Naive B cell (primary cell): ENCODE measurements at places on chromosomes 7 and 10.
A peak's percentile ranks its signal among the peaks of the same experiment; 100 is the strongest.

DNA sequence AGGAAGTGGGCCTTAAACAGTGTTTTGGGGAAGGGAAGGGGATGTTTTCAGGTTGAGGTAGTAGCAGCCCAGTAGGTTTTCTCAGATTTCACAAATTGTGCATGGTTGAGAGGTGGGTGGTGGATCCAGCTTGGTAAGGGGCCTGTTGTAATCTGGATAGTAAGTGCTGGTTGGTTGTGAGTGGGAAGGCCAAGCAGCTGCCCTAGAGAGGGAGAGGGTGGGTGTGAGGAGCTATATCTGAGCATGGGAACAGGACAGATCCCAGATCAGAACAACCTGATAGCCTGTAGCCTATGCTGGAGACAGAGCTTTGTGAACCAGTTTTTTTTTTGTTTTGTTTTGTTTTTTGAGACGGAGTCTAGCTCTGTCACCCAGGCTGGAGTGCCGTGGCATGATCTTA lies 53.9 kb upstream of the ZMIZ2 start:
- peak overlapping the region; percentile 82 for H3K27ac ChIP-seq
- peaks cover 24% of the 10 kb centered on the region for H3K36me3 ChIP-seq
- H3K4me1 ChIP-seq = no peaks in the 10 kb centered on the region
- no peaks in the 10 kb centered on the region for H3K27me3 ChIP-seq
- no peak overlapping the region for H3K4me3 ChIP-seq

DNA sequence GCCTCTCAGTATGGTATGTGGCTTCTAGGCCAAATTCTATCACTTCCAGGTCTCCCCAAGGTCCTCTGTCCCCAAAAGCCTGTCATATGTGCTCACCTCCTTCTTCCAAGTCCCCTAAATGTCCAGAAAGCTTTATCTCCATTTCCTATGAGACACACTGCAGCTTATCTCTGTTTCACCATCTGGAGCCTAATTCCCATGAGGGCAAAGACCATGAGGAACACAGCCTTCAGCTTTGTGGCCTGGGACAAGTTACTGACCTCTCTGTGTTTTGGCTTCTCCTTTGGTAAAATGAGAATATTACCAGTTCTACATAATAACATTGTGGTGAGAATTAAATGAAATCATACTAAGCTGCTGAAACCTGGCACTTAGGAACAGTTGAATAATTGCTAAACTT lies 19.2 kb downstream of the ST8SIA6 start:
- H3K27ac ChIP-seq = no peak overlapping the region
- peaks cover 15% of the 10 kb centered on the region for H3K4me1 ChIP-seq
- H3K4me3 ChIP-seq = no peak overlapping the region
- peaks cover 41% of the 10 kb centered on the region for H3K27me3 ChIP-seq
- DNase-seq = no peak
- peaks cover 9% of the 10 kb centered on the region for H3K36me3 ChIP-seq

GRCh38 chr7:70785427-70785826 lies 346.5 kb upstream of the GALNT17 start:
- DNase-seq = no peak
- no peak overlapping the region for H3K4me3 ChIP-seq
- H3K4me1 ChIP-seq = no peaks in the 10 kb centered on the region
- peaks cover 59% of the 10 kb centered on the region for H3K36me3 ChIP-seq
- H3K27me3 ChIP-seq = no peaks in the 10 kb centered on the region

DNA sequence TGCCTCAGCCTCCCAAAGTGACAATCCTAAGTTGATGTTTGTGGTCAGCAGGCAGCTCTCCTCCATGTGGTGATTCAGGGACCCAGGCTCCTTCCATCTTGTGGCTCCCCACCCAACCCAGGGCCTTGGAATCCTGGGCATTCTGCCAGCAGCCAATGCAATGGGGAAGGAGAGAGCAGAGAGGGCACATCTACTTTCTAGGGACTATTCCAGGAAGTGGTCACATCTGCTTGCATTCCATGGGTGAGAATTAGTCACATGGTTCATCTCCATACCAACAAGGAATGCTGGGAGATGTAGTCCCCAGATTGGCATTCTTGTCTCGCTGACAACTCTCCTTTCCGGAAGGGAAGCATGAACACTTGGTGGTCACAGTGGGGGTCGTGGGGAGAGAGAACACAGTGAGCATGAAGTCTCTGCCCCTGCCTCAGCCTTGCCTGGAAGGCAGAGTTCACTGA lies 9.9 kb upstream of the SRRM3 start:
- no peaks in the 10 kb centered on the region for H3K36me3 ChIP-seq
- H3K27me3 ChIP-seq = peaks cover 18% of the 10 kb centered on the region
- no peak for DNase-seq
- no peak overlapping the region for H3K4me3 ChIP-seq
- no peaks in the 10 kb centered on the region for H3K4me1 ChIP-seq

GRCh38 chr7:46201961-46202360 lies 280.9 kb upstream of the IGFBP3 start:
- DNase-seq = no peak
- H3K27me3 ChIP-seq = peaks cover 4% of the 10 kb centered on the region
- no peak overlapping the region for H3K4me3 ChIP-seq
- H3K4me1 ChIP-seq = no peaks in the 10 kb centered on the region

GRCh38 chr7:21550821-21551531 lies 8.1 kb downstream of the DNAH11 start:
- H3K4me1 ChIP-seq = no peaks in the 10 kb centered on the region
- no peak for DNase-seq
- H3K4me3 ChIP-seq = no peak overlapping the region
- H3K27ac ChIP-seq = no peak overlapping the region

GRCh38 chr7:131039355-131039762 lies 288.3 kb upstream of the MKLN1 start:
- peaks cover 53% of the 10 kb centered on the region for H3K4me1 ChIP-seq
- H3K4me3 ChIP-seq = no peak overlapping the region
- H3K27me3 ChIP-seq = no peaks in the 10 kb centered on the region
- peak overlapping the region; percentile 83 for H3K27ac ChIP-seq
- no peak for DNase-seq

DNA sequence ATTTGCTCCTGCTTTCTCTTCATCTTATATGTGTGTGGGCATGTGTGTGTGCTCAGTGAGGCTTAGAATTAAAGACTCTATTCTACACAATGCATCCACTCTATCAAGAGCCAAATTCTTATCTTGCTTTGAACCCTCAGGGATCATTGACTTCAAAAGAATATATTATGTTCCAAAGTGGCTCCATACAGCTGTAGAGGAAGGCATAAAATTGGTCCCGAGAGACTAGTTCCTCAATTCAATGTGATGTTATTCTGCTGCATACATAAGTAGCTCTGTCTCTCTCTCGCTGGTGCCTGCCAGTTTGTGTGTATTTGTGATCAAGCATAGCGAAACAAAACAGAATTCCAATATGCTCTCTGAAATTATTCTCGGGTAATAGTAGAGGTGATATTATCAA lies 997.9 kb upstream of the POT1 start:
- H3K27me3 ChIP-seq = no peaks in the 10 kb centered on the region
- H3K4me1 ChIP-seq = no peaks in the 10 kb centered on the region
- no peak for DNase-seq
- no peak overlapping the region for H3K27ac ChIP-seq

DNA sequence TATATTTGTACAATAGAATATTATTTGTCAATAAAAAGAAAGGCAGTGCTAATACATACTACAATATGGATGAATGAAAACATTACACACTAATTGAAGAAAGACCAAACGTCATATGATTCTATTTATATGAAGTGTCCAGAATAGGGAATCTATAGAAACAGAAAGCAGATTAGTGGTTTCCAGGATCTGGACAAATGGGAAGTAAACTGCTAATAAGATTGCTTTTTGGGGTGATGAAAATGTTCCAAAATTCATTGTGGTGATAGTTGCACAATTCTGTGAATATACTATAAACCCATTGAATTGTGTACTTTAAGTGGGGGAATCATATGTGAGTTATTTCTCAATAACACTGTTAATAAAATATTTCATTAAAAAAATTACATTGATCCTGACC lies 78.2 kb upstream of the IFRD1 start:
- DNase-seq = no peak
- no peak overlapping the region for H3K4me3 ChIP-seq
- H3K36me3 ChIP-seq = no peaks in the 10 kb centered on the region
- H3K27ac ChIP-seq = no peak overlapping the region
- no peaks in the 10 kb centered on the region for H3K4me1 ChIP-seq
- peaks cover 5% of the 10 kb centered on the region for H3K27me3 ChIP-seq

GRCh38 chr7:24725554-24726241 lies 31.6 kb downstream of the GSDME start:
- H3K27me3 ChIP-seq = peaks cover 31% of the 10 kb centered on the region
- peak overlapping the region; percentile 92 for H3K27ac ChIP-seq
- H3K4me3 ChIP-seq = no peak overlapping the region
- H3K36me3 ChIP-seq = no peaks in the 10 kb centered on the region

DNA sequence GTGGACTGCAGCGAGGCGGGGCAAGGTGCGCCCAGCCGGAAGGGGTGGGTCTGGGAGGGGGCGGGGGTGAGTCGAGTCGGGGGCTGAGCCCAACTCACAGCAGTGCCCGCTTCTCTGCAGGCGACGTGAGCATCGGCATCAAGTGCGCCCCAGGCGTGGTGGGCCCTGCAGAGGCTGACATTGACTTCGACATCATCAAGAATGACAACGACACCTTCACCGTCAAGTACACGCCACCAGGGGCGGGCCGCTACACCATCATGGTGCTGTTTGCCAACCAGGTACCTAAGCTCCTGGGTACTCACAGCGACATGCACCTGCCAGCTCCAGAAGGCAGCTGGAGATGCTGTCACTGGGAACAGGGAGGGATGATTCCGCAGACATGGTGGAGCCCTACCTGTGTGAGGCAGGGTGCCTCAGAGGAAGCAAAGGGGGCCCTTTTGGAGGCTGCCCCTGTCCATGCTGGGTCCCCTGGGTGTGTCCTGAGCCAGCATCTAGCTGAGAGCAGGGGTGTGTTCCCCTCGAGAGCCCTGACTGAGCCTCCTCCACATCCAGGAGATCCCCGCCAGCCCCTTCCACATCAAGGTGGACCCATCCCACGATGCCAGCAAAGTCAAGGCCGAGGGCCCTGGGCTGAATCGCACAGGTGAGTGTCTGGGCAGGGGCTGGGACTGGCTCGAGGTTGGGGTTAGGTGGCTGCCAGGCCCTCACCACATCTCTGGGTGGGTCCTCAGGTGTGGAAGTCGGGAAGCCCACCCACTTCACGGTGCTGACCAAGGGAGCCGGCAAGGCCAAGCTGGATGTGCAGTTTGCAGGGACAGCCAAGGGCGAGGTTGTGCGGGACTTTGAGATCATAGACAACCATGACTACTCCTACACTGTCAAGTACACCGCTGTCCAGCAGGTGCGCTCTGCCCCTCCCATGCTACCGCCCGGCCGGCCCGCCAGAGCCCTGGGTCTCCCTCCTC lies 12.8 kb downstream of the FLNC start:
- H3K36me3 ChIP-seq = no peaks in the 10 kb centered on the region
- no peaks in the 10 kb centered on the region for H3K4me1 ChIP-seq
- H3K27me3 ChIP-seq = no peaks in the 10 kb centered on the region
- no peak overlapping the region for H3K4me3 ChIP-seq

- DNase-seq = no peak
- no peak overlapping the region for H3K27ac ChIP-seq
- no peaks in the 10 kb centered on the region for H3K4me1 ChIP-seq
Measured at GRCh38 chr10:47366181-47366631, 17.9 kb downstream of the ZNF488 start.

- H3K4me1 ChIP-seq = peaks cover 25% of the 10 kb centered on the region
- no peaks in the 10 kb centered on the region for H3K36me3 ChIP-seq
- H3K27me3 ChIP-seq = no peaks in the 10 kb centered on the region
- no peak for DNase-seq
Measured at GRCh38 chr7:133053321-133053891, 28.5 kb downstream of the CHCHD3 start.

GRCh38 chr7:54544527-54545240 lies 2.5 kb downstream of the VSTM2A start:
- no peak overlapping the region for H3K27ac ChIP-seq
- H3K4me3 ChIP-seq = no peak overlapping the region

- no peaks in the 10 kb centered on the region for H3K4me1 ChIP-seq
- peaks cover 12% of the 10 kb centered on the region for H3K27me3 ChIP-seq
- no peak for DNase-seq
- H3K36me3 ChIP-seq = no peaks in the 10 kb centered on the region
Measured at GRCh38 chr7:3436746-3437145, 135.7 kb downstream of the SDK1 start.

- DNase-seq = no peak
- no peaks in the 10 kb centered on the region for H3K36me3 ChIP-seq
- no peak overlapping the region for H3K4me3 ChIP-seq
- H3K4me1 ChIP-seq = no peaks in the 10 kb centered on the region
Measured at GRCh38 chr10:122188706-122189105, 82.4 kb upstream of the BTBD16 start.

- peaks cover 16% of the 10 kb centered on the region for H3K4me1 ChIP-seq
- DNase-seq = no peak
- H3K27ac ChIP-seq = no peak overlapping the region
- H3K36me3 ChIP-seq = no peaks in the 10 kb centered on the region
- no peaks in the 10 kb centered on the region for H3K27me3 ChIP-seq
Measured at GRCh38 chr10:119754085-119754484, 28.2 kb downstream of the INPP5F start.

- no peaks in the 10 kb centered on the region for H3K27me3 ChIP-seq
- DNase-seq = no peak
- peaks cover 15% of the 10 kb centered on the region for H3K36me3 ChIP-seq
- no peak overlapping the region for H3K4me3 ChIP-seq
- H3K27ac ChIP-seq = no peak overlapping the region
Measured at GRCh38 chr7:5646846-5647245, 134.6 kb downstream of the RNF216 start.

DNA sequence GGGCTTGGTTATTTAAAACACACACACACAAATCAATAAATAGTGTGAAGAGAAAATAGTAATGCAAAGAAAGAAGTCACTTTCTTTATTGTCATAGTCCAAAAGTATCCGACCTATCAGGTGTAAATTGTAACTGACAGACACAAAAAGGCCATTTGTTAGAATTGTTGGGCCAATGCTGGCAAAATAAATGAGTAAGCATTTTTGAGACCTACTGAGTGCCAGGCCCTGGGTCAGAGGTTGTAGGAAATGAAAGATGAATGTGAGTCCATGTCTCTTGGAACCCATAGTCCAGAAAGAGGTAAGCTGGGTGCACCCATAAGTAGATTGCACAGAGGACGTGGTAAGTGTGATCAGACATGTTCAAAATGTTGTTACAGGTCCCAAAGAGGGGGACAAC lies 13.5 kb upstream of the EGR2 start:
- DNase-seq = no peak
- no peak overlapping the region for H3K4me3 ChIP-seq
- peaks cover 9% of the 10 kb centered on the region for H3K4me1 ChIP-seq

GRCh38 chr7:116258734-116259133 lies 48.4 kb downstream of the TES start:
- peak; percentile 31 for DNase-seq
- no peaks in the 10 kb centered on the region for H3K27me3 ChIP-seq
- peaks cover 16% of the 10 kb centered on the region for H3K4me1 ChIP-seq
- H3K36me3 ChIP-seq = peaks cover 2% of the 10 kb centered on the region
- no peak overlapping the region for H3K4me3 ChIP-seq

DNA sequence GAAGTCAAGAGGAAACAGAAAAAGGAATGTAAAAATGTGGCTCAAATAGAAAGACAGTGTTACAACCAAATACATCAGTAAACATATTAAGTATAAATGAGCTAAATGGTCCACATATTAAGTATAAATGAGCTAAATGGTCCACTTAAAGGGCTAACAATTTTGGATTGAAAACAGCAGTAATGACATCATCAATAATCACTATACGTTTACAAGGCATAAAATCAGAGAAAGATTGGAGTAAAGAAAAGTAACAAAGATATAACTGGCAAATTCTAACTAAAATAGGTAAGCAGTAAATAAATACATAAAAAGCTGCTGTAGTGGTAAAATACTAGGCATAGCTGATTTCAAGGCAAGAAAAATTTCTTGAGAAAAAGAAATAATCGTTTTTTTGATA lies 1298.4 kb upstream of the CELF2 start:
- H3K27me3 ChIP-seq = no peaks in the 10 kb centered on the region
- no peaks in the 10 kb centered on the region for H3K36me3 ChIP-seq
- H3K4me1 ChIP-seq = no peaks in the 10 kb centered on the region
